MCF 10A (cell line): ENCODE measurements at places on chromosomes 5 and 9. TPM values are rescaled to one million over a fixed set of nuclear protein-coding genes. Genes with fewer than 3 reads are reported as not detected.
A peak's percentile ranks its signal among the peaks of the same experiment; 100 is the strongest.

DNA sequence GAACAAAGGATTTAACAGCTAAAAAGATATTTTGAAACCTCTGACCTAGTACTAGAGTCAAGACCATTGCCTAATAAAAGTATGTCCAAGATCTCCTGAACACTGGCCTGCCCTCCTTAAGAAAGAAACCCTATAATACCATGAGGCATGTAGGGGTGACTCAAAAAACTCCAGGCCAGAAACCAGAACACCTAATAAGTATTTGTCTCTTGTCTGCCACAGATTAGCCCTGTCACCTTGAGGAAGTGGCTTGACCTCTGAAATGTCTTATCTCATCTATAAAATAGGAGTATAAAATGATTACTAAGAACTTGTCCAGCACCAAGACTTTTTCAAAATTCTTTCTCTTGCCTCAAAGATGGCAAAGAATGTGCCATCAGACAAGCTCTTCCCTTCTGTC is 125.5 kb upstream of the RASGRF2 start:
- no peak for DNase-seq

DNA sequence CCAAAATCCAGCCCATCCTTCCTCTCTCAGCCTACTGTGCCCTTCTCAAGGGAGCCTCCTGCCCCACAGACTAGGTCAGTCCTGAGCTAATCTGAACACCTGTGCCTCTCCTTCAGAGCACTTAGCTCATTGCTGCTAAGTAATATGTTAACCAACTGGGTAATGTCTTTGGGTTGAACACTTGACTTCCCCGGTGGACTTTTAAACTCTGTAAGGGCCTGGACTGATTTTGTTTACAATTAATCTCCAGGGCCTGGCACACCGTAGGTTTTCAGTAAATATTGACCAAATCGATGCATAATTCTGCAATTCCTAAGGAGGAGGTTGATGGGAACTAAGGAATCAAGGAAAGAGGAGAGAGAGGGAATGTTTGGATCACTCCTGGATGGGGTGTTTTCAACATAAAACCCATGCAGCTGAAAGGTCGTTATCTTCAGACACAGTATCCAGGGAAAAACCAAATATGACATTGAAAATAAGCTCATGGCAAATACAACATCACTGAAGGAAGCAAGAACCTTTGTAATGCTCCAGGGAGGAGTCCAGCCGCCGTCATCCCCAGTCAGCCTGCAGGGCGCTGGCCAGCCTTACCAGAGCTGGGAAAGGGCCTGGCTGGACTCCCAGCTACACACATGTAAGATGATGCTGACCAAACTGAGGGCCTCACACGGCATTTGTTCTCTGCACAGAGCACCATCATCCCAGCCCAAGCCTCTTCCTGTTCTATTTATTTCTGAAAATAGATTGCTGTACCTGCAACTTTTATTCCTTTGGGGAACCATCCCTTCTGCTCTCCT is 166.3 kb downstream of the C5orf15 start:
- no peak for DNase-seq

DNA sequence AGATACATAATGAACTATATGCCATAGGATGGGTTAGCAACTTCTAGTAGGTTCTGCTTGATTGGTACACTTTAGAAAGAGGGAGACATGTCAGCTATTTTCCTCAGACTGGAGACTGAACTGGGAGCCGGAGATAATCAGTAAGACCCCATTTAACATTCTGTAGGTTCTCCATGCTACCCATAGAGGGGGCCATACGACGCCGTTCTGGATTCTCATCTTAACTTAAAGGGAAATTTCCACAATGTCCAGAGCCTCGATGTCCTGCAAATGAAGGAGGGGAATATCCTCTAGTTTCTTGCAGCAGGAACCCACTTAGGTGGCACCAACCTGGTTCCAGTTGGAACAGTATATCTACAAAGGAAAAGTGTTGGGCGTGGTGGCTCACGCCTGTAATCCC is 22.3 kb upstream of the NPM1 start:
- no peak for DNase-seq

DNA sequence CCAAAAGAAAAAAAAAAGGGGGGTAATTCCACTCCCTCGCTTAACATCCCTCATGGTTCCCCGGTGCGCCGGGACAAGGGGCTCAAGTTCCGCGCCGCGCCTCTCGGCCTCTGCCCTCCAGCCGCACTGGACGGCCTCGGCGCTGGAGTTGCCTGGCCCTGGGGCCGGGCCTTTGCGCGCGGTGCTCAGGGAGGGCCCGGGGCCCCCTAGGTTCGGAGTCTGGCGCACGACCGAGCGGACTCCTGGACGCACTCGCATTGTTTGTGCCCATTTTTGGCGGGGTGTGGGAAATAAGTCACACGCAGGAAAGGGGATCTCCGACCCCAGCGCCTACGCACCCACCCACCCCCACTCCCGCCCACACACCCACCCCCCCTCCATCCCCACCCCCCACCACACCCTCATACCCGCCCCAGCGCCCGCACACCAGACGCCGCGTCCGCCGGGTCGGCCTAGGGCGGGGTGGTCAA is 381 bp downstream of the MED22 start:
- DNase-seq, result peak; percentile 33

LURAP1L gene
- 59.2 and 80.4 TPM in 2 replicates for total RNA-seq

- peak; percentile 94 for DNase-seq
These were observed 83.7 kb downstream of the PDE6A start for GRCh38 chr5:149860801-149861322.

CCNJL gene
- 3.5 and 3.6 TPM in 2 replicates for total RNA-seq

- no peak for DNase-seq
These were observed 4.5 kb downstream of the FCN2 start for GRCh38 chr9:134885001-134885678.

GRCh38 chr9:15135164-15135792 is 171.7 kb downstream of the TTC39B start:
- peak; percentile 82 for DNase-seq

DNA sequence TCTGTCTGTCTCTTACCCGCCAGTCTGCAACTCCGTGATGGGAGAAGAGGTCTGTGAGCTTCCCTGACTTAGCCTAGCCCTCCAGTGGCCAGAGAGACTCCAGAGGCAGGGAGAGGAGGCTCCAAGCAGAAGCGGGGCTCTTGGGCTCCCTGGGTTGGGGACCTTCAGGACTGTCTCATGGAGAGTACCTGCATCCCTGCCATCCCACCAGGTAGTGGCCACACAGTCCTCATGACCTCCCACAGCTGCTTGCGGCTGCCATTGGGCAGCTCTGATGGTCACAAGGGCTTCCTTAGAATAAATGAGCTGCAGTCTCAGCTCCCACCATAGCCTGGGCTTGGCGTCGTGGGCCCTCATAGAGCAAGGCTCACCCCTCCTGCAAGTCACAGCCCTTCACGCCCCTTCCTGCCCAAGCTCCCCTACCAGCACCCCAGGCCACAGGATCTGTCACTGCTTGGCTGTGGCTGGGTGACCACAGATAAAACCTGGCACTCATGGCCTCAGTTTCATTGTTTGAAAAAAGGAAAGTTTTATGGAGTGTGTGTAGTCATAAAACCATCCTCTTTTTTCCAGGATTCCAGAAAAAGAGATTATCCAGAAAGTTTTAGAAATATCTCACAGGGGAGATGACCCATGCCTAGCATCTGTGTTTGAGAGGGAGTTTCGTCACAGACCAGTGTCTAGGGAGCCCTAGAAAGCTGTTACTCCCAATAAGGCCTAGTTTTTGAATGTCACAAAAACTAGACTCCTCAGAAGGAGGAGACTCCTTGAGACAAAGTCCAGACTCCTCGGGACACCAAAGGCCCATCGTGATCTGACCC is 48.4 kb downstream of the PPARGC1B start:
- DNase-seq, result no peak

- DNase-seq, result no peak
These were observed 60.9 kb downstream of the RGS3 start for GRCh38 chr9:113524468-113524867.

- no peak for DNase-seq
These were observed 136.3 kb upstream of the SNX2 start for GRCh38 chr5:122638581-122638980.

GRCh38 chr5:143613329-143613728 is 198.6 kb upstream of the HMHB1 start:
- no peak for DNase-seq

DNA sequence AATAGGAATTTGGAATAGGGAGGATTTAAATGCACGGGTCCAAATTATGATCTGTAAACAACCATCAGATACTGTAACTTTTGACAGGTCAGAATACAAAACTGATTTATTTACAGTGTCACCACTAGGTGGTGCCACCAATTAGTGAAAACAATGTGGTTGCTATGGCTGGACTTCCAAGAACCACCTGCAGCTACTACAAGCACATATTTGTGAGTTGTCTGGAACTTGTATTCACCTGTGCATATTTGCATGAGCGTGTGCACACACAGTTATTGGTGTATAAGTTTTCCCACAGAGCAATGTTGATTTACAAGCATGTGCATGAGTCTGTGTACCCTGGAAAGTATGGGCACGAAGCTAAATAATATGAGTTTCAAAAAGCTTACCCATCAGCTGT is 3.0 kb upstream of the HRCT1 start:
- DNase-seq, result peak; percentile 76

- peak; percentile 30 for DNase-seq
These were observed 152.9 kb upstream of the PHYKPL start for GRCh38 chr5:178385496-178385890.

PARP8 gene
- total RNA-seq, result 24.5 and 31.2 TPM in 2 replicates

- peak; percentile 49 for DNase-seq
These were observed 26.0 kb downstream of the SKP2 start for GRCh38 chr5:36177715-36178523.

DNA sequence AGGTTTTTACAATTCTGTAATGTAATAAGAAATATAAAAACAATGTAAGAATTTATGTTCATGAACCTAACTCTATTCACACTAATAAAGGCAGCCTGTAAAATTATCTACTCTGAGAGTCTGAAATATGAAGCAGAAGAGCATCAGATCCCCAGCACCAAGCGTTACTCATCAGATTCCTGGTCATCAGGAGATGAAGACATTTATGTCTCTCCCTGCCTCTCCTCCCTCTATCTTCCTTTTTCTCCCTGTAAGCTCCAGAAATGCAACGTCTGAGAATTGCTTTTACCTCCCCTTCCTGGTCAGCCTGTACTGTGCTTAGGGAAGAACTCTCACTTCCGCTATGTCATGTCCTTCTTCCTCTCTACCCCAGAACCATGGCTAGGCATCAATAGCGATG is 114.4 kb upstream of the SLIT3 start:
- no peak for DNase-seq

DNA sequence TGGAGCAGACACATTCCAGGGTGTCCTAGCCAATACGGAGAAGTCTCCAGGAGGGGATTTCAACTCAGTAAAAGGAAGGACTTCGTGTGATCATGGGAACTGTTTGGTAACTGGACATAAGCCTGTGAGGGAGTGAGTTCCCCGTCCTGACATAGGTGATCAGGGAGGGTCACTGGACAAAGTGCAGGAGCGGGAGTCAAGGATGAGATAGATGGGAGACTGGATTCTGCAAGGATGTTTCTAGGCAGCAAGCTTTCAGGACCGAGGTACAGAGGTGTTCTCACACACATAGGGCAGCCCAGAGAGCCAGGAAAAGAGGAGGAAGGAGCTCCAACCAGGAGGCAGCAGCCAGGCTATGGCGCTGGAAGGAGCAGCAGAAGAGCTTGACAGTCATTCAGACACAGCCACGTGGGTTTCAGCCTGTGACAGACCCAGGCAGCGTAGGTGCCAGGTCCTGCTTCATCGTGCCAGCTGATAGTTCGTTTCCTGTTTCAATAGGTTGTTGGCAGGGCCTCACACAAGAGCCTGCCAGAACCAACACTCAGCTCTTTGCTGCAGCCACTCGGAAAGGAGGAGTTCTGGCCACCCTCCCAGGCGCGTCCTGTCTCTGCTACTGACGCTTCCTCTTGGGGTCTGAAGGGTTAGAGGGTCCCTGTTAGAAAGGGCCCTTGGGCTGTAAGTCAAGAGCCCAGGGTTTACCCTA is 84.1 kb downstream of the AMBP start:
- DNase-seq, result peak; percentile 91

DNA sequence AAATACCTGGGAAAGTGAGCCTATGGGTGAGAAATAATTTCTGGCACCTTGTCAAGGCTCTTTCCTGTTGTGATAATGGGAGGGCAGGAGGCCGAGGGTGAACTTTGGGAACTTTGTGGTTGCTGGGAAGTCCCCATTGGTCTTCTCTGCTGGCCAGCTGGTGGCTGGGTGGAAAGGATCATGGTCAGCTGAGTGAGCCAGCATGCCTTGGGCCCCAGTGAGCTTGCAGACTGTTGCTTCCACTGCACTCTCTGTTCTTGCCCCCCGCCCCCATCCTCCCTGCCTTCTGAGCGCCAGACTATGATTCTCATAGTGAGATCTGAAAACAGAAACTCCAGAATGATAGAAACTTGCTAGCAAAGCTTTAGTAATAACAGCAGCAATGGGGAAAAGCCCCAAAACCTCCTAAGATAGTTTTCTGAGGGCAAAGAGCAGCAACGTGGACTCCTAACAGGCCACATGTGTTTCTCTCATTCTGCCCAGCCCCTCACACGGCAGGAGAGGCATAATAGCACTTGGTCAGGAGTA is 139.2 kb upstream of the SMARCA2 start:
- DNase-seq, result no peak

GRCh38 chr5:93601071-93601801 is 18.2 kb downstream of the NR2F1 start:
- DNase-seq, result no peak

GRCh38 chr5:43555895-43556606 is 826 bp downstream of the PAIP1 start:
- peak; percentile 60 for DNase-seq

SARDH gene
- not detected in 2 replicates for total RNA-seq

DNA sequence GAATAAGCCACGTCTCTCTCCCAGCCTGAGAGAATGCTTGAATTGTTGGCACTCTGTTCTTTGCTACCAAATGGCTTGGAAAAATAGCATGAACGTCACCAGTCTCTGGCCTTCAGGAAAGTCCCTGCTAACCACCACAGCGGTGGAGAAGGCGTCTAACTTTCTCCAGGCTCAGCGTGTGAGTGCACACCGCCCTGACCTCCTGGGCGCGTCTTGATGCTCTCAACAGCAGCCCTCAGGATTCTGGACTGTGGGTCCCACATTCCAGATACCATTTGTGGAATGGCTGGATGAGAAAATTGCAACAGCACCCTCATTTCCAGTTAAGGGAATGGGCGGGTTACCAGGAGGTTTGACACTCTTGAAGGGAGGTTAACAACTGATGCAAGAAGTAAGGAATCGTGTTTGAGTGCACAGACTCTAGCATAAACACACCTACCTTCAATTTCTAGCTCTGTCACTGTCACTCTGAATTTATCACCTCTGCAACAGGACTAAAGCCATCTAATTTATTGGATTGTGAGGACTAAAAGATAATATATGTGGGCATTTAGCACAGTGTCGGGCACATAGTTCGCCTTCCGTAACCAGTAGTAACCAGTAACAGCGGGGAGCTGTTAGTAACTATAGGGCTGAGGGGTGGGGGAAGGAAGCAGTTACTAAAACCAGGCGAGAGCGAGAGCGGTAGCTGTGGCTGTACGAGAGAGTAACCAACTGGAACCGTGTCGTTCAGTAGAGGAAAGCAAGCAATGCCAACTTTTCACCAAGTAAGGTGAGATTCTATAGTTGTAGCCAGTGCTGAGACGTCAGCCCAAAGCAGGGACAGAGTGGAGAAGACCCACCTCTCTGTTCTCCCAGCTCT is 807 bp upstream of the PLGRKT start:
- no peak for DNase-seq

FGF10 gene
- not detected in 2 replicates for total RNA-seq

GRCh38 chr9:76744336-76744735 is 19.9 kb upstream of the PCA3 start:
- no peak for DNase-seq

EXOSC2 gene
- total RNA-seq, result 42.3 and 57.7 TPM in 2 replicates
